IMR-90 (cell line): ENCODE measurements at places on chromosomes 4 and X. TPM values are rescaled to one million over a fixed set of nuclear protein-coding genes. Genes with fewer than 3 reads are reported as not detected.

Gene SSX2
- total RNA-seq = not detected in 2 replicates

Gene L1CAM
- 0.36 and 0.56 TPM in 2 replicates for total RNA-seq

Gene TEX13D
- not detected in 2 replicates for total RNA-seq

Gene STARD8
- 1.6 and 1.7 TPM in 2 replicates for total RNA-seq

Gene TMEM255A
- not detected in 2 replicates for total RNA-seq

Gene XAGE2
- not detected in 2 replicates for total RNA-seq

Gene UGT2B17
- not detected in 2 replicates for total RNA-seq

Gene SOWAHD
- 0.18 and 0.28 TPM in 2 replicates for total RNA-seq

Gene NHS
- 0.83 and 0.90 TPM in 2 replicates for total RNA-seq

Gene POF1B
- total RNA-seq = not detected in 2 replicates

Gene CSAG2
- total RNA-seq = not detected in 2 replicates

Gene MAGEA1
- not detected in 2 replicates for total RNA-seq

Gene DNAAF6
- not detected in 2 replicates for total RNA-seq

Gene CFI
- total RNA-seq = 0.18 and 0.28 TPM in 2 replicates

Gene GC
- total RNA-seq = not detected in 2 replicates

Gene SLC10A4
- total RNA-seq = not detected in 2 replicates

Gene PDZD4
- total RNA-seq = under 0.01 and 0.28 TPM in 2 replicates

Gene BRS3
- total RNA-seq = not detected in 2 replicates

Gene MAOB
- 0.28 and 0.36 TPM in 2 replicates for total RNA-seq

Gene NLRP2B
- total RNA-seq = not detected in 2 replicates

Gene PAPSS1
- 82.8 and 90.5 TPM in 2 replicates for total RNA-seq

Gene MTTP
- under 0.01 TPM in 2 replicates for total RNA-seq

Gene CASP3
- total RNA-seq = 26.7 and 58.9 TPM in 2 replicates

Gene AGTR2
- total RNA-seq = not detected in 2 replicates

Gene FRMD7
- total RNA-seq = not detected in 2 replicates

Gene SSX4B
- not detected in 2 replicates for total RNA-seq

Gene CCSER1
- not detected in 2 replicates for total RNA-seq
